ENCODE measurements at places on chromosomes 1 and 21.

DNA sequence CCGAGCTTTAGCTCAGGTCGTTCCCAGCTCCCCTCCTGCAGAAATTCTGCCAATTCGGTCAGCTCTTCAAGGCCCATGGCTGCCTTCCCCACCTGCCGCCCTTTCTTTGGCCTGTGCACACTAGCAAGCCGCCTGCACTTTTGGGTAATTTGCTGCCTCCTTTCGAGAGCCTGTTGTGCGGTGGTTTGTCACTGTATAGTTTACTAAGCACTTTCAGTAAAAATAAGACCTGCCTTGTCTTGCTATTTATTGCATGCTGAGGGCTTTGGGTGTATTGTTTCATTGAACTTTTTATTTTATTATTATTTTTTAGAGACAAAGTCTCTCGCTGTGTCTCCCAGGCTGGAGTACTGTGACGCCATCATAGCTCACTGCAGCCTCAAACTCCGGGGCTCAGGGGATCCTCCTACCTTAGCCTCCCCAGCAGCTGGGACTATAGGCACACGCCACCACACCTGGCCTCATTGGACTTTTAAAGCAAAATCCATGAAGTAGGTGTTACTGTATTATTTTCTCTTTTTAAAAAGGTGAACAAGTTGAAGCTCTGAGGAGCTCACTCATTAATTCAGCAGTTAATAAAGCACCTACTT is 1.1 kb upstream of the FABP3 start:
- no peak for DNase-seq

- DNase-seq: peak; percentile 68
Measured at GRCh38 chr1:27391511-27392095, 819 bp upstream of the GPR3 start.

GRCh38 chr1:100152271-100152670 is 19.3 kb downstream of the TRMT13 start:
- no peak for DNase-seq

GRCh38 chr1:225548140-225548857 is 104.6 kb downstream of the ENAH start:
- DNase-seq: peak; percentile 24

DNA sequence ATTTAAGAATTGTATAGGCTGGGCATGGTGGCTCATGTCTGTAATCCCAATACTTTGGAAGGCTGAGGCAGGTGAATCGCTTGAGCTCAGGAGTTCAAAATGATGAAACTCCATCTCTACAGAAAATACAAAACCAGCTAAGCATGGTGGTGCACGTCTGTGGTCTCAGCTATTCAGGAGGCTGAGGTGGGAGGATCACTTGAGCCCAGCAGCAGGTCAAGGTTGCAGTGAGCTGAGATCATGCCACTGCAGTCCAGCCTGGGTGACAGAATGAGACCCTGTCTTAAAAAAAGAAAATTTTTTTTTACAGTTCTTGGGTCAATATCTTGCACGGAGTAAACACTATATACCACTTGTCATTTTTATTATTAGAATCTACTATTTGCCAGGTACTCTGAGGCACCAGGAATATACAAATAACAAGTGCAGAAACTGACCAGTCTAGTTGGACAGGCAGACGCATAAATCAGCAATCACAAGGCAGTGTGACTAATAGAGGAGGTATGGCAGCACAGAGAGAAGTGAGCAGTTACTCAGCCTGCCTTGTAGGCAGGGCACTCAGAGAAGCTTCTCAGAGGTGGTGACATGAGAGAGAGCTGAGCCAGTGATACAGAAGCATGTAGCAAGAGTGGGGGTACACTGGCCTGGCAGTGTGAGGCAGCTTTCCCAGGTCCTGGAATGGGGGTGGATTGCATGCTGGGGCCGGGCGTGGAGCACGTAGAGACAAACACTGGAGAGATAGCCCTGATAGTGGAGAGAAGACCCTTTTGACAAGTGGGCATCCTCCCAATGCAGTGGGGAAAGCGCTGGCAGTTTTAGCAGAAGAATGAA is 8.0 kb downstream of the PHLDA3 start:
- peak; percentile 99 for DNase-seq

DNA sequence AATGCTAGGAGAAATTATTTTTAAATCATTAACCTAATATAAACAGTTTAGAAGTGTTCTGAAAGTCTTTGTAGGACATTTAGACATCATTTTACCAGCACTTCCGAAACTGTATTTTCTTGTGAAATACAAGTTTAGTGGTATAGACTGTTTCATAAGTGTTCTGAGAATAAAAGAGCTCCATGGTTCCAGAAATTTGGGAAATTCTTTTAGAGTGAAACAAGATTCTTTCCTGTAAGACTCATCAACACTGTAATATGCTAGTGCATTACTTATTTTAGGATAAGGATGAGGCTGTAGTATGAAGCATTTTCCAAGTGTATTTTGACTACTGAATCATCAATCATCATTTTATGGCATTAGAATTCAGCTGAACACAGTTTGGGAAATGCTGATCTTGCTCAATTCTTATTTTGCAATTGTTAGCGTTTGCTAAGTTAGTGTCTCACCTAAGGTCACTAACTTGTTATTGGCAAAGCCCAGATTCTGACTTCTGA is 73.4 kb downstream of the CEP350 start:
- DNase-seq: peak; percentile 88

- DNase-seq: no peak
Measured at GRCh38 chr21:28345934-28346333, 646.7 kb downstream of the LTN1 start.

DNA sequence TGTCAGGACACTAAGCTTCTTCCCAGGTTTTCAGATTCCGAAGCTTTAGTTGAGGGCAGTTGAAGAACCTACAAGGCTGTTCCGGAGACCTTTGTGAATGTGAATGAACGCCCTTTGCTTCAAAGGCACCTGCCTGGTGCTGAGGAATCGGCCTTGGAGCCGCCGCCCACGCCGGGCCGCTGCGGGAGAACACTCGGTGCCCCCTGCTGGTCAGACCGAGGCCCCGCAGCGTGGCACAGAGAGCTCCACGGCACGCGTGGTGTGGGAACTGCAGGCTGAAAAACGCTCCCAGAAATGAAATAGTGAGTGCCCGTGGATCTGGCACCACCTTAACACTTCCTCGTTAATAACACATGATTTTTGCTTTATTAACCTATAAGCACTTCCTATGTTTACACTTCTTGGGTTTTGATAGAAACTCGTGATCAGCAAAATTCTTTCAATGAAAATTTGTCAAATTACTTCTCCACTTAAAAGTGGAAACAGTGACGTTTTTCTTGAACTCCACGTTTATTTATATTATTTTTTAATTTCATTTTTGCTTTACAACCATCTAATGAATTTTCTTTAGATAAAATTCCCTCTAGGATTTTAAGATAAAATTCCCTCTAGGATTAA is 460.6 kb downstream of the DSCAM start:
- peak; percentile 1 for DNase-seq

GRCh38 chr1:214633686-214634085 is 30.7 kb downstream of the CENPF start:
- no peak for DNase-seq

- no peak for DNase-seq
Measured at GRCh38 chr1:45410850-45411509, 70.7 kb upstream of the MUTYH start.

GRCh38 chr21:42063191-42063570 is 7.9 kb upstream of the UMODL1 start:
- no peak for DNase-seq

- no peak for DNase-seq
Measured at GRCh38 chr1:82589588-82589987, 788.9 kb downstream of the ADGRL2 start.

- DNase-seq: no peak
Measured at GRCh38 chr1:211577277-211577818, 1.6 kb downstream of the SLC30A1 start.

DNA sequence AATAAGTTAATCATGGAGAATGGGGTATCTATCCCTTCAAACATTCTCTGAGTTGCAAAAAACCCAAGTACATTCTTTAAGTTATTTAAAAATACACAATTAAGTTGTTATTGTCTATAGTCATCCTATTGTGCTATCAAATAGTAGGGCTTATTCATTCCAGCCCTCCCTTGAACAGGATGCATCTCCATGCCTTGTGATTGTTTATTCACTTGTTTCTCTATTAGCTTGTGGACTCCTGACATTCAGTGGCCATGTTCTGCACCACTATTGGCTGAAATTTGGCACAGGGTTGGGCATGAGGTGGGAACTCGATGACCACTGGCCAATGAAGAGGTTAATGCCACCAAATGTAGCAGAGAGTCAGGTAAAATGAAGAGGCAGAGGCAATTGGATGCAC is 272.8 kb downstream of the TNR start:
- no peak for DNase-seq

DNA sequence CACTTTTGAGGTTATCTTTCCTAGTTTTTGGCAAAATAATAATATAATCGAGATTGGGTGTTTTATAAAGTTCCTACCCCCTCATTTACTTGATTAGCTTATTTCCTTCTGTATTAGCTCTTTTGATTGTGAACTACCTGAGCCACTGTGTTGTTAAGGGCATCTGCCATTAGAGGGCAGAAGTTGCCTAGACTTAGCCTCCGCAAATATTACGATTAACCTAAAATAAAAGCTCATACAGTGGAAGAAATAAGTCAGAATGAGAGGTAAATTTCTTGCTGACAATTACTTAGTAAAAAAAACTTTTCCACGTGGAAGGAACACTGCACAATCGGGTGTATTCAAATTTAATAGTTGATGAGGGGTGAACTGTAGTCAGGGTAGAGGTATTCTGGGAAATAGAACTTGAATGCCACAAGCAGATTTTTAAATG is 2.3 kb downstream of the H3-3A start:
- DNase-seq: peak; percentile 69

DNA sequence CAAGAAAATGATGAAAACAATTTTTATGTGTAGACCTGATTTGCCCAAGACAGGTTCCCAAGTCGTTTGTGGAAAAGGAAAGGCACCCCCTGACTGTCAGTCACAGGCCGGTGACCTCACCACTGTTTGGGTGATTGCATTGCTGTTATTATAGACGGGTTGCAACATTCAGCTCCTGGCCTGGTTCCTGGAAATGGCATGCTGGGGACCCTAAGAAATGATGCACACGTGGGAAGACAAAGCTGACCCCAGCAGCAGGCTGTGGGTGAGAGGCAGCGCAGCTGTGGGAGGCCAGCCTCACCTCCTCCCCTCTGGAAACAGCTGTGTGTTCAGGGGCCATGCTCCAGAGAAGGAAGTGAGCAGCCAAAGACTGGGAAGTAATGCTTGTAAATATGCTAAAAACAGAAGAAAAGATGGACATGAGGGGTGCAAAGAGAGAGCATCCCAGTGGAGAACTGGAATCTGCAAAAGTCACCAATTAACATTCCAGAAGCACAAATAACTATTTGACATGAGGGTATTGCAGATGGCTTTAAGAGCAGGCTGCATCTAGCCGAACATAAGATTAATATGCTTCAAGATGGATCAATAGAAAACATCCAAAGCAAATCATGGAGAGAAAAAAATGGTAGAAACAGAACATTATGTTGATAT is 23.4 kb upstream of the ABCG1 start:
- peak; percentile 73 for DNase-seq

DNA sequence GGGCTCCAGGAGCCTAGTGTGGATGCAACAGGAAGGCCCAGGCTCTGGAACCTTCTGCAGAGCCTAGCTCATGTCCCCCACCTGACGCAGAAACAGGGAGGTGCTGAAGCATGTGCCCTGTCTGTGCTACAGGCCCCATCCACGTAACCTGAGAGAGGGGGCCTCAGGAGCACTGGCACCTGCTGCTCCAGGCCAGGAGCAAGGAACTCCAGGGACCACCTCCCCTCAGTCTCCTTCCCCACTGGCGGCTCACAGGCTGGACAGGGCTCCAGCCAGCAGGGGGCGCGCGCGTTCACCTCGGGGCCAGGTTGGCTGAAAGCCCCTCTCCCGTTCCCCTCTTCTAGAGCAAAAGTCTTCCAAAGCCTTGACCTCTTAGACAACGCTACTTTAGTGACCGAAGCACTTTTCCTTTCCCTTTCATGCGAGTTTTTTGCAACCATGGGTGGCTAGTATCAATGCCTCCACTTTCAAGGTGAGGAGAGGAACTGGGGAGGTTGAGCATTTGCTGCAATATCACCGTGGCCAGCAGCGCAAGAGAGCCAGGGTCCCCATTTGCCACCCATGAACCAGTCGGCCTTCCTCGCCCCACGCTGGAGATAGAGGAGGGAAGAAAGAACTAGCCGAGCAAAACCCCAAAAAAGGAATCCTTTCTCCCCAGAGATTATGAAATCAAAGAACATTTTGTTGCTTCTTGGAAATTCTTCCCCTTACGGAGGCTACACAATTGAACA is 52.4 kb upstream of the GPR157 start:
- peak; percentile 62 for DNase-seq

DNA sequence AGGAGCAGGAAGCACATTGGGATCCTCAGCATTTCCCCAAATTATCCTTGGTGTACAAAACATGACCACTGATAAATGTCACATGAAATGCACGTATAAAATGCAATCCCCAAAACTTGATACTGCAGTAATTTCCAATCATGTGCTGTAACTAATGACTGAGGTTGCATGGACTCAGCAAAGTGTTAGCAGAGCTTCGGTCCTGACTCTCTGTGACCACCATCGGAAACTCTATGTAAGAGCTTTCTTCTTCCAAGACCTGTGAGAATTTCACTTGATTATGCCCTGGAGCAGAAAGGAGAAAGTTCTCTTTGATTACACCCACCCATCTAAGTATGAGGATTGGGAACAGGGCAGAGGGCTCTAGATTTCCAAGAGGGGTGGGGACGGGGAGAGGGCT is 908 bp downstream of the CD53 start:
- DNase-seq: no peak

DNA sequence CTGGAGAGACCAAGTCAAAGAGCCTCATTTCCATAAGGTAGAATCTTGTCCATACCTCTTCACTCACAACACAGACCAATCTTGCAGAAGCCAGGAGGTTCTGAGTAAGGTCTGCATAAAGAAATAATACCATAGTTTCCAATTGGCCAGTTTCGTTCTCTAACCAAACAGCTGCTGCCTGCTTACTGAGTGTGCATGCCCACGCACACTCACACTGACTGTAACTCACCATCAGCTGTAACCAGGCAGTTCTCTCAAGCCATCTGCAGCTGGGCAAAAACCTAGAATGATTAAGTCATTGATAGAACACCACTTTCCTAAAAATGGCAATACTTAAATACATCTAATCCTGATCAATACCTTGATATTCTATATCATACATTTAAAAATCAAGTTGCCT is 106.6 kb upstream of the VAV3 start:
- no peak for DNase-seq

GRCh38 chr1:95309031-95309471 is 75.0 kb downstream of the RWDD3 start:
- DNase-seq: peak; percentile 39

DNA sequence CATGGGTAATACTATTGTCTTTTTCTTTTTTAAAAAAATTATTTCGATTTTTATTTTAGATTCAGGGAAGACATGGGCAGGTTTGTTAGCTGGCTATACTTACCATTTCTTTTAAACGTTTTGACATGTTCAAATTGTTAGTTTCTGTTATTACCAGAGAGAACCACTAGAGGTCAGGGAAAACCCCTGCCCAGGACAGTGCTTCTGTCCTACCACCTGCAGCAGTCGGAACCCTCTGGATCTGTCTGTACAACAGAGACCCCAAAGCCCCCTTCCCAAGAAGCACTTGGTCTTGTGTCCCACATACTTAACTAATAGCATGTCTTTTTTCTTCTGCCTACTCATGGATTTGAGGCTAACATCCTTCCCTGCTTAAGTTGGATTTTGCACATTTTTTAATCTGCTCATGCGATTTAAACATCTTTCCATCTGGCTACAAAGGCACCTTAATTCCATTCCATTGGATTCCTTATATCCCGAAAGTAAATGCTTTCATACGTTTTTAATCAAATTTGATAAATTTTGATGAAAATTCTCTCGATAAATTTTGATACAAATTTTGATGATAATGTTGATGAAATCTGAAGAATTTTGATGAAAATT is 10.0 kb upstream of the C1orf115 start:
- peak; percentile 40 for DNase-seq
